Right atrium auricular region (tissue), 2 donors: ENCODE measurements at places on chromosomes 7 and 10. TPM values are rescaled to one million over a fixed set of nuclear protein-coding genes. Genes with fewer than 3 reads are reported as not detected.

DNA sequence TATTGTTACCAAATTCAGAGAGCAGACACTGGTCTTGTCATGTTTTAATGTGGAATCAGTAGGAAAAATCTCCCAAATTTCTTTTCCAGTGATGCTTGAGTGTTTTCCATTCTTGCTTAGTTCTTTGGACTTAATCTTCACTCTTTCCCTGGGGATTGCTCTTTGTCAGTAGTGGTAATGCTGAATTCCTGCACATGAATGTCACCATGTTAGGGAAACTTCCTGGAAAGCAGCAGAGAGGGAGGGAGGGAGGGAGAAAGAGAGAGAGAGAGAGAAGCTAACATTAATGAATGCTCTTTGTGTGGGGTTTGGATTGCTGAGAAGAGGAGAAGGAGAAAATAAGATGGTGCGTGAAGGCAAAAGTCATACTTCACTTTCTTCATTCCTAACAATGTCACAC, 295.3 kb upstream of the COBL start:
- no peak for DNase-seq

GRCh38 chr7:78496096-78496630, 697.6 kb downstream of the PHTF2 start:
- DNase-seq, result no peak

Gene BAMBI
- 61.1 TPM for total RNA-seq

Gene ACSL5
- total RNA-seq, result 12.0 TPM

DNA sequence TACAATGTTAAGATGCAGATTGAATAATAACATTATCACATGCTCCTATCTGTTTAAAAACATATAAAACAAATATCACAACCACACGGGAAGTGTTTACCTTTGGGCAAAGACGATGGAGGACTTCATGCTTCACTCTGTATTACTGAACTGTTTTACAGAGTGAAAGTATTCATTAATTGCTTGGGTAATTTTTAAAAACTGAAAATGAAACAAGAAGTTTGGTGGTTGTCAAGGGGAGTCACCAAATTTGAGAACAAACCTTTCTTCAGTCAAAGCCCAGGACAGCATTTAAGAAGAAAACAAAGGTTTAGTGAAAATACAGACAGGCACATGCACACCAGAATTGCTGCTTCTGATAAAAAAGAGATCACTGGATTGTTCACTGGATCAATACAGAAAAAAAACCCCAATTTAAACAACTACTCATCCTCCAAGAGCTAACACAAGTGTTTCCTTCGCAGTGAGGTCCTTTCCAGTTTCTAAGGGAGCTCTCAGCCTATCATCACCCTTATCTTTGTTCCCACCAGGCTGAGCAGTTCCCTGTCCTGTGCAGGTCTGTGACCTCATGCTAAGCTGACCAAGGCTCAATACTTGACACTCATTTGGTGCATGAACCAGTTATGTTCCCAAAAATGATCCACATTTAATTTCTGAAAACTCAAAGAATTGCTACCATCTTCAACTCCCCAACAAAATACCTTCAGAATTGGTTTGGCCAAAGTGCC, 8.8 kb downstream of the PARP12 start:
- DNase-seq, result no peak

DNA sequence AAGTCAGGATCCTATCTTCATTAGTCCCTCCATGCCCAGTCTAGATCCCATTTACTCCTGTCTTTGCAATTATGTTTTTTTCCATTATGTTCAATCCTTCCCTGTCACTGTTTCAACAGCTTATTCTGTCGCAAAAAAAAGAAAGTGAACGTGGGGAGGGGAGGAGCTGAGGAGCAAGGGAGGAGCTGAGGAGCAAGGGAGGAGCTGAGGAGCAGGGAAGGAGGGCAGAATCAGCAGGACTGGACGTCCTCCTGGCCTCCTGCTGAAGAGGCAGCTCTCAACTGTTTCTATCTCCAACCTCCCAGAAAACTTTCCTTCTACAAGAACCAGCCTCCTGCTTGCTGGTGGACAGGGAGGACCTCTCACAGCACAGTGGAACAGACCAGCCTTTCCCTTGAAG, 26.0 kb downstream of the LARP4B start:
- no peak for DNase-seq

DNA sequence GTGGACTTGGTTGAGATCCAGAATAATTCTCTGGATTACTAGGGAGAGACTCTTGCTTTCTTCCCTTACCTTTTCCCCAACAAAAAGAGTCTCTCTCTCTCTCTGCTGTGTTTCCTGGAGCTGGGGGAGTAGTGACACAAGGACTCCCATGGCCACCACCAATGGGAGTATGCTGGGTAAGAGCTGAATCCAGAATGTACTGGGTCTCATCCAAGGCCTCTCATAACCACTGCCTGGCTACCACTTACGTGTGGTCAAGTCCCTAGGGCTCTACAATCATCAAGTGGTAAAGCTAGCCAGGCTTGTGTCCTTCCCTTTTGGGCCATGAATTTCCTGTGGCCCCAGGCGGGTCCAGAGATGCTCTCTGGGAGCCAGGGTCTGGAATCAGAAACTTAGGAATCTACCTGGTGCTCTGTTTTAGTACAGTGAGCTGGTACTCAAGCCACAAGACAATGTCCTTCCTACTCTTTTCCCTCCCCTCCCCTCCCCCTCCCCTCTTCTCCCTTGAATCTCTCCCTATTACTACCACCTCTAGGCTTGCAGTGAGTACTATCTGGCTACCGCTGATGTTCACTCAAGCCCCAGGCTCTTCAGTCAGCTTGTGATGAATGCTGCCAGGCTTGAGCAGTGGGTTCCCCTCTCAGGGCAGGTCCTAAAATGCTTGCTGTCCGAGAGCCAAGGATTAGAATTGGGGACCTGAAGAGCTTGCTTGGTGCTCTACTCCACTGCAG, 196.6 kb downstream of the BBS9 start:
- DNase-seq, result no peak

GRCh38 chr10:33783557-33783956, 449.1 kb upstream of the NRP1 start:
- DNase-seq, result no peak

DNA sequence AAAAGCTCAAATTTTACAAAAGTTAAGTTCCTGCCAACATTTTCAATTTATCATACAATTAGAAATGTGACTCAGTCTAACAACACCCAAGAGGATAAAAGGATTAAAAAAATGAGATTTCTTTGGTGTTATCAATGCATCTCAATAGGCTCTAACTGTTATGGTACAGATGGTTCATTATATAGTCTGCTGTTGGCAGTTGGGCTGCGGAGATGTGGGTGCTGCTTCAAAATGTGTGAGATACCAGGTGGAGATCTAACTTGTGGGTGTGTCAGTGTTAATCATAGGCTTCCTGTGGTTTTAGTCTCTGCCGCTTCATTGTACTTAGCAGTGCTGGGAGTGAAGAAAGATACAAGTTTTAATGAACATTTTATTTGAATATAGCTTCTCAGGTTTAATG, 231.2 kb downstream of the EXOC4 start:
- DNase-seq, result no peak

Gene UCN3
- total RNA-seq, result not detected

DNA sequence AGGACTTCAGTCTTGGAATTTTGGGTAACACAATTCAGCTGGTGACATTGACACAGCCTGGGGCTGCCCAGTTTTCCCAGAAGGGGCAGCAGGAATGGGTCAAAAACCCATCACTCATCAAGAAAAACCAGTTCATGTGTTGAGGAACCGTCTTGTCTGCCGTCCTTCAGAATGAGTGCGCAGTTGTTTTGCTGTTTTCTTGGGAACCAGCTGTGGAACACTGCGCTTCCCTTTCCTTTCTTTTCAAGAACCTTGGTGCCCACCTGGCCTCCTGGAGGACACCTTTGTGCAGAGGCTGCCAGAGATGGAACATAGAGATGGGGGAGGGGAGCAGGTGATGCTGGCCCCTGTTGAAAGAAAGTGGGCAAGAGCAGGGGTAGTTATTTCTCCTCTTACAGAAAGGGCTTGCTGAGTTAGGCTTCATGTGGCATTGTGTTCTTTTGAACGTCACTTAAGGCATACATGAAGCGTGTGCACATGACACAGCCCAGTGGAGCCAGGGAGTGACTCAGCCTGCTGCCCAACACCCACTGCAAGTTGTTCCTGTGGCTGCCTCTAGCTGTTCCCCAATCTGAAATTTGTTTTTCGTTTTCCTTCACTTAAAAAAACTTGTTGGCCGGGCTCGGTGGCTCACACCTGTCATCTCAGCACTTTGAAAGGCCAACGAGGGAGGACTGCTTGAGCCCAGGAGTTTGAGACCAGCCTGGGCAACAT, 87.4 kb upstream of the TNS3 start:
- DNase-seq, result peak; percentile 89

- no peak for DNase-seq
Observed at GRCh38 chr7:70696201-70696754, 435.7 kb upstream of the GALNT17 start.

GRCh38 chr7:129013048-129013724, 41.7 kb downstream of the TNPO3 start:
- no peak for DNase-seq

GRCh38 chr10:56012101-56012500, 349.0 kb downstream of the ZWINT start:
- no peak for DNase-seq

GRCh38 chr10:34010891-34011290, 676.4 kb upstream of the NRP1 start:
- DNase-seq, result no peak

GRCh38 chr10:108443636-108444035, 1279.1 kb upstream of the SORCS1 start:
- DNase-seq, result no peak

DNA sequence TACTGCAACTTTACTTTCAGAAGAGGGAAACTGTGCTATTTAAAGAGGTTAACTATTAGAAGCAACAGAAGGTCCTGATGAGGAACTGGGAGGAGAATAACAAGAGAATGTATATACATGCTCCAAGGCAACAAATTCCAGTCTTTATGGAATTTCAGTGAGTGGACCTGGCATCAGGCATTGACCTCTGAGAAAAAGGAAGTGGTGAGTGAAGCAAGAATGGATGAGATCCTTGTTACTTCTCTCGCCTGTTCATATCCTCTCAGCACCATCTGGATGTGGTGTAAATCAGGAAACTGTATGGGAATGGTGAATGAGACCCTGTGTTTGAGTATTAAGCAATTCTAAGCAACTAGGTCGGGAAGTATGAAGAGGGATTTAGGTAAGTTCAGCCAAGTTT, 30.3 kb upstream of the KBTBD2 start:
- no peak for DNase-seq

Gene ADAM12
- 0.71 TPM for total RNA-seq

DNA sequence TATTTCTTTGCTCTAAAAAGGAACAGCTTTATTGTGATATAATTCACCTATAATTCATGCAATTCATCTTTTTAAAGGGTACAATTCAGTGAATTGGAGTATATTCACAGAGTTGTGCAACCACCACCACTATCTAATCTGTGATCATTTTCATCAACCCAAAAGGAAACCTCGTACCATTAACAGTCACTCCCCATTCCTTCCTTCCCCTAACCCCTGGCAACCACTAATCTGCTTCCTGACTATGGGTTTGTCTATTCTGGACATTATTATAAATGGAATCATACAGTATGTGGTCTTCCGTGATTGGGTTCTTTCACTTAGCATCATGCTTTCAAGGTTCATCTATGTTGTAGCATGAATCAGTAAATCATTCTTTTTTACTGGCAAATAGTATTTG, 52.3 kb downstream of the MKI67 start:
- no peak for DNase-seq
